HCT116 (cell line): ENCODE measurements at places on chromosomes 16 and 17.
A peak's percentile ranks its signal among the peaks of the same experiment; 100 is the strongest.

- no peak for DNase-seq
Measured at GRCh38 chr17:21382560-21383495, 6.7 kb downstream of the KCNJ12 start.

DNA sequence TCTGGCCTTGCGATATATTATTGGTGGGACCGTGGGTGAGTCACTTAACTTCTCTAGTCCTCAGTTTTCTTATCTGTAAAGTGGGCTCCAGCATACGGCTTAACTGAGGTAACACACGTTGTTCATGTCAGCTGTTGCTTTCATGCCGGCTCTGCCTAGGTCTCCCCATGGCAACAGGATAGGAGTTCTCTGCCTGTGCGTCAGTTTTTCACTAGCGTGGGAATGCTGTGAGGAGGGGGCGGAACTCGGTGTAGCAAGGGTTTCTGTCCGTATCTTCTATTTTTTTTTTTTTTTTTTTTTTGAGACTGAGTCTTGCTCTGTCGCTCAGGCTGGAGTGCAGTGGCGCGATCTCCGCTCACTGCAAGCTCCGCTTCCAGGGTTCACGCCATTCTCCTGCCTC is 758.5 kb upstream of the RBFOX1 start:
- no peak for DNase-seq

GRCh38 chr16:75074920-75075687 is 41.5 kb downstream of the LDHD start:
- DNase-seq, result no peak

DNA sequence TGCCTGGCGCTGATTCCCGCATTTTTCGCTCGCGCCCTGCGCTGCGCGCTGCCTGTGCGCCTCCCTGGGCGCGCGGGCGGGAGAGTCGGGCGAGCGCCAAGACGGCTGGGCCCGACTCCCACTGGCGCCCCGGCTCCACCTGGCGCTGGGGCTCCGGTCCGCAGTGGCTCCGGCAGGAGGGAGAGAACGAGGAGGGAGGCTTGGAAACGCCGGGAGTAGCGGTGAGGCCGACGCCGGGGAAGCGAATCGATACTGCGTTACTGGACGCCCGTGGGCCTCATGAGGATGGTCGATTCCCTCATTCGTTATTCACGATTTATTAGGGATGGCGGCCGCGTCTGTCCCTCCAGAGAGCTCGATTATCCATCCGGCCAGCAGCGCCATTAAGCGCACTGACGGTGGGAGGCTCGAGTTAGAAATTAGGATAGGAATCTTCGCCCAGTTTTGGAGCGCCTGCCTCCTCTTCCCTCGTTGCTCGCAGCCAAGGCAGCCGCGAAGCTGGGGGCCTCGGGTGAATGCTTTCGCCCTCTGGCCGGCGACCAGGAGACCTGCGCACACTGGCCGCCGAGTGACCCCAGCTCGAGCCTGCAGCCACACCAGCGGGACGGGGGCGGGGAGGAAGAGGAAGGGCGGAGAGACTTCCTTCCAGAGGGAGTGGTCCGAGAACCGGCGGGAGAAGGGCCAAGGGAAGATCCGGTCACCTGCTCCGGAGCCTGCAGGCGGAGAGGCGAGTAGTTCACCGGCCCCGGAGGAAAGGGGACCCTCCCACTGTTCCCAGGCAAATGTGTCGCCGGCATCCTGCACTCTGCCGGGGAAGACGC is 1.3 kb upstream of the PCGF2 start:
- peak; percentile 56 for DNase-seq

DNA sequence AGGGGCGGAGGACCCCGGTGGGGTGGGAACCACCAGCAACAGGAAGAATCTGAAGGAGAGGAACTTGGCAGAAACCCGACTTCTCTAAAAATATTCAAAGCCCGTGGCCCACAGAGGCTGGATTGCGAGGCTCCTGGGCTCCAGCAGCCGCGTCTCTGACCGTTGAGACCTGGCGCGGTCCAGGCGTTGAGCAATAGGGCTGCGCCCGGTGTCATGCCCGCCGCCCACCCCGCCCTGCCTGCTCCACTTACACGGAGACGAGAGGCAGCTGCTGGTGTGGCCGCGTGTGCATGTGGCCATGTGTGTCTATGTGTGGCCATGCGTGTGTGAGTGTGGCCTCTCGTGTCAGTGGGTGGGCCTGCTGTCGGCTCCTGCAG is 83.6 kb downstream of the IRF8 start:
- no peak for DNase-seq

- DNase-seq, result no peak
Measured at GRCh38 chr16:4350365-4350786, 745 bp downstream of the PAM16 start.

DNA sequence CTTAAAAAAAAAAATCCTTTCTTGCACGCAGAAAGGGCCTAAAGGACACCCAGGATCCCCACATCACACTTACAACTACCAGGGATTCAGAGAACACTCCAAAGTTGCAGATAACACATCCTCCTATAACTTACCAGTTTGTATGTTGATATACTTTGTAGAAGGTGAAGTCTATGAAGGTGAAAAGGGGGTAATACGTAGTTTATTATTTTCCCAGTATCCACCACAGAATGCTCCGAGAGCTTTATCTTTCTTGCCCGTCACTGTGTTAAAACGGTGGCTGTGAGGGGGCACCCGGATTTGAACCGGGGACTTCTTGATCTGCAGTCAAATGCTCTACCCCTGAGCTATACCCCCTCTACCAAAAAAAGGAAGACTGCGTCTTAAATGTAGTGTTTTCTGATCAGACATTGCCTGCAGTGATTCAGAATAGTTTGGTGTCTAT is 7.9 kb upstream of the RPL23 start:
- DNase-seq, result no peak

DNA sequence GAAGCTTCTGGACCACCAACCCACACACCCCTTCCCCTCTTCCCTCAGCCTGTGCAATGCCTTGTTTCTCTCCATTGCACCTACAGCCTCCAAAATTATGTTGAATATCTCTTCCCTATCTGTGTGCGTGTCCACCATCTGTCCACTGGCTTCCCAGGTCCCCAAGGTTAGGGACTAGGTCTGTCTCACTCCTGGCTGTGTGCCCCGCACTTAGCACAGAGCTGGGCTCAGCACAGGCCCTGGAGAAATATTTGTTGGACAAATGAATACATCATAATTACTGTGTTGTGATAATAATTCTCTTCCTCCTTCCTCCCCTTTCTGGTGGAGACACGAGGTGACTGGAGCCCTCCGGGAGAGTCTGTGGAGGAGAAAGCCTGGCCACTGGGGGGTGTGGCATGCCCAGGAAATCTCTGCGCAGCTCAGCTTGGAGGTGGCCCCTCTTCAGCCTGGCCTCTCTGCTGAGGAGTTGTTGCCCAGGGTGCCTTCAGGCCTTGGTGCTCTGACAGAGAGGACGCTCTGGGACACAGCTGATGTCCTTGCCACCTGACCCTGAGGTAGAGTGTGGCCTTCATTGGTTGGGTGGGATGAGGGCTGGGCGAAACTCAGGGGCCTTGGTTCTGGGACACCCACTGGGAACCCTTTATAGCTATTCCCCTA is 3.3 kb upstream of the BRD7 start:
- no peak for DNase-seq

DNA sequence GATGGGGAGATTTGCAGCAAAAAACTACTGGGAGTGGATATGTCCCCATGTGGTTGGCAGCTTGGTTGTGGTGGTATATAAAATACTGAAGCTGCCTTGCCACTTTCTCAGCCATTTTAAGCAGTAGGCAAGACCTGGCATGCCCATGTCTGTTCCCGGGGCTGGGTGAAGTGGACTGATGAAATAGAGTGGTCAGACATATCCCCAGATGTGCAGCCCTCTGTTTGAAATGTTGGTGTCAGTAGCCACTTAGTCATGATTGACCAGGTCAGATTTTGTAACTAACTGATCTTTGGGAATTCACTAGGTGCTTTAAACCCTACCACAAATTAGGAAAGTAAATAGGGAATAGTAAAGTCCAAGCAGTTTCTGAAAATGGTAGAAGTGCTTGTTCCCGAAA is 151.6 kb downstream of the PHKB start:
- no peak for DNase-seq

- no peak for DNase-seq
Measured at GRCh38 chr17:13134076-13134475, 116.2 kb upstream of the ELAC2 start.

GRCh38 chr16:16865374-16865773 is 486.4 kb downstream of the NPIPA7 start:
- no peak for DNase-seq

DNA sequence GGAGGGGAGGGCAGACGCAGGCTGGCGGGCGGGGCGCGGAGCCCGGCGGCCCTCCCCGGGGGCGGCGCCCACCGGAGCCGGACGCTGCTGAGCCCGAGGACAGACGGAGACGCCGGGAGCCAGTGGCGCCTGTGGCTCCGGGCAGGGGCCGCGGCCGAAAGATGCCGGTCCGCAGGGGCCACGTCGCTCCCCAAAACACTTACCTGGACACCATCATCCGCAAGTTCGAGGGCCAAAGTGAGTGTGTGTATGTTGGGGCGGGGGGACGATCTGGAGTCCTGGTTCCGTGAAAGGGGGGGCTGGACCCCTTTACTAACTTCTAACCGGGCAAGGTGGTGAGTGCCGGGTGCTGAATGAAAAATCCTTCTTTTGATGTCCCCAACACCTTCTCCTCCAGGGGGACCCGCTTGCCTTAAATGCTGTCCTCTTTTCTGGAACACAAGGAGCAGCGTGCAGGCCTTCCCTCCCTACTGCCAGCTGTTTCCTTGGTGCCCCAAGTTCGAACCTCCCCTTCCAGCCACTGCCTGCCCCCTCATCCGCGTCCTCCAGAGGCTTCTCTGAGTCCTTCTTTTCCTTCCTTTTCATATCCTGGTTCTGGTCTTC is at the start of gene KCNH6:
Gene KCNH6 (plus strand): TSS at position 106 of the 603 bp plus-strand sequence. CDS start 56 bp downstream, at position 162.
- no peak for DNase-seq

- DNase-seq, result no peak
Measured at GRCh38 chr17:70230850-70231640, 61.7 kb downstream of the KCNJ2 start.
